ENCODE measurements at places on chromosomes 1 and 21.

DNA sequence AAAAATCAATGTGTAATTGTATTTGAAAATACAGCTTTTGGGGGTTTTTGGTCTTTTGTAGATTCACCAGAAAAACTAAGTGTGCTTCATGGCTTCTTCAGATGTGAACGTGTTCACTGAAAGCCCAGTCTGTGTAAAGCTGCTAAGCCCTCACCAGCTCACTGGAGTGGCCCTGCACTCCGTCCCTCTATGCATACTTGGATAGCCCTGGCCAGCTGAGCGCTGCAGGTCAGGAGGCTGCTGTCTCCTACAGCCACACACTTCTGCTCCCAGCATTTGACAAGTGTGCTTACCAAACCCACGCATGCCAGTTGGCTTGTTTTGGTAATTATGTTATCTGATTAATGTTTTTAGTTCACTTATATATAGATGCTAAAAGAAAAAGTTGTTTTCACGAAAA is 163.5 kb downstream of the TLR5 start:
- no peak for DNase-seq

- DNase-seq: no peak
These were observed 49.6 kb downstream of the PLA2G4A start for GRCh38 chr1:186878356-186878755.

DNA sequence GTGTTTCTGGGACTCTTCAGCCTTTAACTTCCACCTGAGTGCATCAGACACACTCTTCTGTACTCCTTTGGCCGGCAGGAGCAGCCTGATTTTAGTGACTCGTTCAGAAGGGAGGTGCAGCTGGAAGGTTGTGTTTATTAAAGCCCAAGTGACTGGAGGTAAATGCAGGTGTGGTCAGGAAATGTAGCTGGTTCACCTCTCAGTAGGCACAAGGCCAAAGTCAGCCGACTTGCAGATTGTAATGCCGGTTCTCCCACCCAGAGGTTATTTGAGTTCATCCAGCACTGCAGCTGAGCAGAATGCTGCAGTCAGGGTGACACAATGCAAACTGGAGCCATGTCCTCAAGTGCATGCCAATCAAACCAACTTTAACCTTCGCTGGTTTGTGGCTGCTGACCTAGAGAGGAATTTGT is 91.5 kb downstream of the SPATA46 start:
- DNase-seq: no peak

DNA sequence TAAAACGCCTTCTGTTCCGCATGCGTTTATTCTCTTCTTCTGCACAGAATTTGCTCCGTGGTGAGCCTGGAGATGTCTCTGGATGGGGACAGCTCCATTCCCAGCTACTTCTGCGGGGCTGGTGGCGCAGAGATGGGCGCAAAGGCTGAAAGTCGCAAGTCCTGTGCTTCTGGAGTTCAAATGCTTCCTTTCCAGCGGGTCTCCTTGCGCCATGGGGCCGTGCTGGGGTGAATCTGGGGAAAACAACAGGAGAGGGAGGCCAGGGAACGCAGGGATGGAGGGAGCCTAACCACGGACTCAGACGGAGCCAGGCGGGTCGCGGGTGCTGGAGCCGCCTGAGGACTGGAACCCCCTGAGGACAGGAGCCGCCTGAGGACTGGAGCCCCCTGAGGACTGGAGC is 2.9 kb upstream of the OR2T12 start:
- no peak for DNase-seq

- no peak for DNase-seq
These were observed 49.7 kb downstream of the PGM1 start for GRCh38 chr1:63642901-63643300.

GRCh38 chr1:167171286-167171929 is 49.3 kb upstream of the POU2F1 start:
- no peak for DNase-seq

- DNase-seq: no peak
These were observed 63.1 kb downstream of the ZNF281 start for GRCh38 chr1:200346700-200347099.

- DNase-seq: no peak
These were observed 149.3 kb upstream of the EDN2 start for GRCh38 chr1:41633764-41634163.

DNA sequence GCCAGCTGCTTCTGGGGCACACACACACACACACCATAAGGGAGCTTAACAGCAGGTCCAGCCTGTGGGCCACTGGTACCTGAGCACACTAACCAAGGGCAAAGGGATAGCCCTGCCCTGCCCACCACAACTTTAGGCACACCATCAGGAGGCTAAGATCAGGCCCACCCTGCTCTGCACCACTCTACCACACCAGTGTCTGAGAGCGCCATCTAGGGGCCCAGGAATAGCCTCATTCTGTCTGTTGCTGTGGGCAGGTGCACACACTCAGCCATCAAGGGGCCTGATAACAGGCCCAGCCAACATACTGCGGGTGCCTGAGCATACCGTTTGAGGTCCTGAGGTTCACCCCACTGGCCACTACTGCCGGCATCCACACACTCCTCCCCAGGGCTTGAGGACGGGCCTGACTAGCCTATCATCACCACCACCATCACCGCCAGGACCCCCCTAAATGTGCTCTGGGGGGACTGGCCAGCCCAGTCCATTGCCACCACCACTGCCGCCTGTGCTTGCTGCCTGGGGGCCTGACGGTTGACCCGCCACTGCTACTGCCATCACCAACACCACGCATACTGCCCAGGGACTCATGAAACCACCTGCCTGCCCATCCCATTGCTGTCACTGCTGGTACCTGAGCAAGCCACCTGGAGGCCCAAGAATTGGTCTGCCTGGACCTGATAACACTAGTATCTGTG is 31.3 kb downstream of the NSL1 start:
- peak; percentile 3 for DNase-seq

- no peak for DNase-seq
These were observed 211.7 kb downstream of the GRIK3 start for GRCh38 chr1:36822648-36823047.

DNA sequence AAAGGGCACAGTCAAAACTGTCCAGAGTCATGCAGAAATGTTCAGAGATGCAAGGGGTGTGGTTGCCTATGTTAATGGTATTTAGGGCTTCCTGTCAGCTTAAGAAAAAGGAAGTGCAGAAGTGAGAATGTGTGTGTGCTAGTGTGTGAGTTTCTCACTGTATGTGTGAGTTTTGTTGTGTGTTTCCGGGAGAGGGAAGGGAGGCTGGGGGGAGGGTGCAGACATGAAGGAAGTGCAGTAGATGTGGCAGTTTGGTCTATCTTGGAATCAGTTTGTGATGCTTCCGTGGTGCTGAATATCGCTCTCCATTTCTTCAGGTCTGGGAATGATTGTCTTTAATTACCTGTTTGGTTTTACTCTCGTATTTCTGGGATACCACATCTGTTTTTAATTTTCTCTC is 16.5 kb upstream of the ATP6V1G3 start:
- DNase-seq: no peak
